AG04450 (cell line): ENCODE measurements at places on chromosomes 7 and 10.

DNA sequence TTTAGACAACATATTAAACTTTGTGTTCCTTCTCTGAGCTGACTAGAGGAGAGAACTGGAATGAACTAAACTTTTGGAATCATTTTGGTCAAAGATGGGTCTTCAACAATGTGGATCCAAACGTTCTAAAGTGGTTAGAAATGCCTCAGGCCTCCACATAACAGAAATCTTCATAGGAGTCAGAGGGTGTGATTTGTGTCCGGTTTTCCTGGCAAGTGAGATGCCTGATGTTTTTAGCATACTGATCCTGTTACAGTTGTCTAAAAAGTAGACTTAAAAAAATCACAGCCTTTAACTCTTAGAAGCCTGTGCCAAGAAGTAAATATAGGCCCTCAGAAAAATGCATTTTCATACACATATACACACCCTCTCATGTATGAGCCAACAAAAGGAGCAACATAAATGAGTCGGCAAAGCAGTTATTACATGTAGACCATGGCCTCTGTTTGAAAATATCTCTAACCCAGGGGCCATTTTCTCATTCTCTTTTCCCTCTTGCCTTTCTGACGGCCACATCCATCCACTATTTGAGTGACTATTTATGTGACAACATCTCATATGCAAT lies 64.5 kb downstream of the ST7 start:
- no peak for DNase-seq

DNA sequence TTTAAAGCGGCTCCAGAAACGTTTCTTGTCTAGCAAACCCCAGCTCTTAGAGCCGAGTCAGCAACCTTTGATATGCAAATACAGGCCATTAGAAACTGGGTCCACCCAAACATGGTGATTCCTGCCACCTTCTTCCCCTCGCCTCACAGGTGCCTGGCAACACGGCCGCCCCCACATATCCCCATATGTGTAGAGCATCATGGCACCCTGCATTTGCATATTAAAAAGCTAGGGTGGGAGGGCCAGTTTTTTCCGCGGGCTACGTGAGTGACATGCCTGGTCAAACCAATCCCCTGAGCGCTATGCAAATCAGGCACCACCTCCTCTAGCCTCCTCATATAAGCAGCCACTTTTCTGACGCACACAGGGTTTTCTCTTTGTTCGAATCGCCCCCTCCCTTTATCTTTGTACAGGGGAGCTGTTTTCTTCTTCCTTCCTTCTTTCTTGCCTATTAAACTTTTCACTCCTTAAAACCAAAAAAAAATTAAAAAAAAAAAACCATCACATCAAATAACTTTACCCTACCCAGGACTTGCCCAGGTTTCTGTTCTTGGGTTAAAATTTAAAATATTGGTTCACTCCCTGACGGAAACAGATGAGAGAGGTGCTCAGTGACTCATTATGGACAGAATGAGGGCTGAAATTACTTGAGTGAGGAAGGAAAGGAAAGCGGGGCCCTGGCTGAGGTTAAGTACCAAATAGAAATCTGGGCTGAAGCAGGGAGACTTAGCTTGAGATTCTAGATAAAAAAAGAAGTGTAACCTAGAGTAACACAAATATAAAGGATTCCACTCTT lies 59.8 kb downstream of the COA1 start:
- DNase-seq: no peak

GRCh38 chr10:116538456-116538855 lies 7.3 kb upstream of the PNLIP start:
- no peak for DNase-seq

- DNase-seq: no peak
Observed at GRCh38 chr7:112262855-112263487, 56.5 kb downstream of the ZNF277 start.

- DNase-seq: no peak
Observed at GRCh38 chr7:4131063-4131462, 551.0 kb upstream of the FOXK1 start.

DNA sequence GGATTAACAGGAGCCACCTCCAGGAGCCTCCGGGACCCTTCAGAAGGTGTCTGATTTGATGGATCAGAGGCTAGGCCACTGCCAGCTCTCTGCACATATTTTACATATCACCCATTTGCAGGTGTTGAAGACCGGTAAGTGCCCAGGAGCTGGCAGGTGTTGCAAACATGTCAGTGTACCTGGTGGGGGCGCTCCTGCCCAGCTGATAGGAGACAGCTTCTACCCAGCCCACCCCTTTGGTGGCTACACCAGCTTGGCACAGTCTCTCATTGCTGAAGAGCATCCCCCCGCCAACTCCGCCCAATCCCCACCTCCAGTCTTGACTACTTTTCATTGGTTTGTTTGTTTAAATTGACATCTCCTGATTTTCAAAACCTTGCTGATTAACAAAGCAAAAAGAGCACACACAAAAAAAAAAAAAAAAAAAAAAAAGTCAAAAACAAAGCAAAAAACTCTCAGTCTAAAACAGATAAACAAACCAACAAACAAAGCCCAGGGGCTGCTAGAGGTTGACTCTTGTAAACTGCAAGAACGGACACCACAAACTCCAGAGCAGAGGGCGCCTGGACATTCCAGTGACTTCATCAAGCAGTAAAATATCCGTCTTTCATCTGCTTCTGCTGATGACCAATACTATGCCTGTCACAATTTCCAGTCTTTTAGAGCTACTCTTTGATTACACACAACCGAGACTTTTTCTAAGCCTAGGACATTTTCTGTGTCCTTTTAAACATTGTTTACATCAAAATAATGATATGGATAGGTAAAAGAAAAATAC lies 275.3 kb downstream of the NRG3 start:
- DNase-seq: no peak

- no peak for DNase-seq
Observed at GRCh38 chr7:98556288-98556687, 60.8 kb upstream of the NPTX2 start.

GRCh38 chr7:124261710-124262109 lies 228.8 kb upstream of the TMEM229A start:
- DNase-seq: no peak

GRCh38 chr10:75972491-75973276 lies 541.3 kb downstream of the LRMDA start:
- peak; percentile 18 for DNase-seq

GRCh38 chr10:46228563-46229071 lies 58.2 kb upstream of the ANTXRL start:
- DNase-seq: peak; percentile 50

- DNase-seq: no peak
Observed at GRCh38 chr10:43145311-43145710, 7.1 kb downstream of the CSGALNACT2 start.

- DNase-seq: no peak
Observed at GRCh38 chr10:132499367-132499685, 38.3 kb upstream of the INPP5A start.

DNA sequence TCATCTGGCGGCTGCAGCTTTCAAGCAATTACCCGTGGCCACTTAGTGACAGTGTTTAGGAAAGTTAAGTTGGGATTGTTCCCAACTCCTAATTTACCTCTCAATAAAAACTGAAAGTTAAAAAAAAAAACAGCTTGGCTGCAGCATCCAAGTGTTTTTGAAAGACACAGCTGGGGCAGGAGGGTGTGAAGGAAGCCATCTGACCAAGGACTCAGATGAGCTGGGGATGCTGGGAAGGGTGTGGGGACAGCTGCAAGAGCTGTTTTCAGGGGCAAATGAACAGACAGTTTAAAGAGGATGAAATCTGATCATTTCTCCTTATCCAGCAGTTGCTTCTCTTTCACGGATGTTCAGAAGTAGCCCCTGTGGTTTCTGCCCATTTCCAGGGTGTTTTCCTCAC lies 129.2 kb upstream of the CDCA7L start:
- DNase-seq: no peak

GRCh38 chr10:113022265-113022664 lies 72.2 kb downstream of the TCF7L2 start:
- no peak for DNase-seq

GRCh38 chr7:47480576-47481538 lies 101.1 kb downstream of the TNS3 start:
- no peak for DNase-seq

GRCh38 chr10:90652519-90652918 lies 205.3 kb downstream of the HTR7 start:
- DNase-seq: no peak

- no peak for DNase-seq
Observed at GRCh38 chr10:100621360-100622205, 85.8 kb downstream of the HIF1AN start.

- DNase-seq: no peak
Observed at GRCh38 chr7:158107806-158108205, 479.8 kb downstream of the PTPRN2 start.

DNA sequence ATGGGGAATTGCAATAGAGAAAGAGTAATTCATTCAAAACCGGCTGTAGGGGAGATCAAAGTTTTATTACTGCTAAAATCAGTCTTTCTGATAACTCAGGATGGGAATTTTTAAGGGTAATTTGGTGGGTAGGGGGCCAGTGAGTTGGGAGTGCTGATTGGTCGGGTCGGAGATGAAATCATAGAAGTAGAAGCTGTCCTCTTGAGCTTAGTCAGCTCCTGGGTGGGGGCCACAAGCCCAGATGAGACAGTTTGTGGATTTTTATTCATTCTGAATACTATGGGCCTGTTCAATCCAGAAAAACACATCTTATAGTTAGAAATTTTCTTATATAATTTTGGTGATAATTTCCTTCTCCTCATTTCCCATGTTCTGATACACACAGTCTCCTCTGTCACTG lies 25.4 kb downstream of the CALD1 start:
- DNase-seq: no peak

GRCh38 chr7:24715171-24715570 lies 42.1 kb downstream of the GSDME start:
- DNase-seq: no peak

DNA sequence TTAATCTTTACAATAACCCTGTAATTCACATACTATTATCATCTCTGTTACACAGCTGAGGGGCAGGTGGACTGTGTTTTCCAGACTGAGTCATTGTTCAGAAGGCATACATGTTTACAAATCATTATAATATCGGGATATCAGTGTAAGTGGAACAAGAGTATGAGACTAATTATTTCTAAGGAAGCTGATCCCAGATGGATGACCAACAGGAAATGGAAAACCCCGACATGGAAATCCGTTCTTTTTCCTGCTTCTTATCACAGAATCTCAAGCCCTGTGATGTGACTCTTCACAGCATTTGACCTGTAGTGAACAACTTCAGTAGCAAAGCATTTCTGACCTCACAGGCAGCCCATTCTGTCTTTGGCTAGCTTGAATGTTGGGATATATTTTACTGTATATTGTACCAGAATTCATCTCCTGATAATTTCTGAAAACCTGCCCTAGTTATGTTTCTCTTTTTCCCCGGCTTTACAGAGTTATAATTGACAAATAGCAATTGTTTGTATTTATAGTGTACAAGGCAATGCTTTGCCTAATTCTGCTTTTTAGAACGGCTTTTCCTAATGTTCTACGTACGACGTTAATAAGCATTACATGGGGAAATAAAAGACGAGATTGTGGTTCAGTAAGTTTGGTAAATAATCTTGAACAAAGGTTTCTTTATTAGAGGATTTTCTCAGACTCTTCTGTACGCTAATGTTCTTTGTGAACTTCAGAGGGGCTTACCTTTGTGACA lies 78.6 kb upstream of the SYPL1 start:
- no peak for DNase-seq

GRCh38 chr7:54811846-54812254 lies 52.8 kb upstream of the SEC61G start:
- DNase-seq: peak; percentile 93

DNA sequence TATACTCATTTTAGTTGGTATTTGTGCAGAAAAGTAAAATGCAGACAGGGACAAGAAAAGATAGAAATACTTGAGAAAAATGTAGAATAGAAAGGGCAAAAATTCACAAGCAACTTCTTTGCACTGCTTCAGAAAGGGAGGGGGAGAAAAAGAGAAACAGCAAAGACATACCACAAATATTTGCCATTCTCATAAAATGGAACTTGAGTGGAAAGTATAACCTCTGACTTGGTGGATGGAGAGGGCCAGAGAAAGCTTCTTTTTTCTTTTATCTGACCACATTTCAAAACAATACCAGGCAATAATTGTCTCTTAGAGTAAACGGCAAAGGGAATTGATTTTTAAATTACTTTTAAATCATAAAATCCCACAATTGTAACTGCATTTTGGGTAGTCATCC lies 35.8 kb upstream of the TRUB1 start:
- no peak for DNase-seq

DNA sequence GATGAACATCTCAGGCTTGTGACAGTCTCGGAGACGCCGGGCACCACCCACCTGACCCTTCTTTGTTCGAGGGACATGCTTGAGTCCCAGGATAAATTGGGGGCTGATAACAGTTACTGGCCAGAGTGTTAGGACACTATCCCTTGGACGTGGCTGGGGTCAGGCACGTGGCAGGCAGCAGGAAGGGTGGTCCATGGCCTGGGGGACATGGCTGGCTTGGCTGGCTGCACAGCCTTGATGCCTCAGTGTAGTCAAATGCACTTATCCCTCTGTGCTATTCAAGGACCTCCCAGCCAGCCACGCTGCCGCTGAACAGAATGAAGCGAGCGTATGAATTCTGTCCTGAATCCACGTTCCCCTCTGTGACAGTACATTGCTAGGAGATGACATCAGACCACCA lies 662.0 kb upstream of the FOXK1 start:
- DNase-seq: no peak

DNA sequence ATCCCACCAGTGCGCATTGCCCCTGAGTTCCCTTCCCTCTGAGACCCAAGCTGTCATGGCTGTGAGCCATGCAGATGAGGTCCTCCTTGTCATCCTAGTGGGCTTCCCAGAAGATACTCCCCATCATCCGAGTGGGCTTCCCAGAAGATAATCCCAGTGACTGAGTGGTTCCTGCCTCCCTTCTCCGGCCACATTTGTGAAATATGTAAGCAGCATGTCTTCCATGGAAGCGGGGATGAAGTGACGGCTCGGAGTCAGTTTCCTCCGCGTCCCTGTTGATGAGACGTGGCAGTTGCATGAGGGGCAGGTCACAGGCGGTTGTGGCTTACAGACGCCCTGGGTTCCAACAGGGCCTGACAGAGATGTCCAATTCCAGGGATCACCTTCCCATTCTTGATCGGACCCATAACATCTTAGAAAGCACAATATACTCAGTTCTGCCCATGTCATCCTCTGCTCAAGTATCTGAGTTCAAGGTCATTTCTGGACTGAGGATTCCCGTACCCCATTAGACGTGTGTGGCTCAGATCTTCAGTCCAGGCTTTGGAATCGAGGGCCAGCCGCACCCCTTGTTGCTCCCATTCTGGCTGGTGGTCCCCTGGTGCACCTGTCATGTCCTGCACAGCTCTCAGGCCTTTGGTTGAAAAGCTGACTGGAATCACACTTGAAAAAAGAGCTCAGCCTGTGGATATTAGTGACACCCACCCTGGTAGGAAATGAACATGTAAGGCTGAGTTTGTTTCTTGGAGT lies 166.9 kb downstream of the PTPRN2 start:
- no peak for DNase-seq

DNA sequence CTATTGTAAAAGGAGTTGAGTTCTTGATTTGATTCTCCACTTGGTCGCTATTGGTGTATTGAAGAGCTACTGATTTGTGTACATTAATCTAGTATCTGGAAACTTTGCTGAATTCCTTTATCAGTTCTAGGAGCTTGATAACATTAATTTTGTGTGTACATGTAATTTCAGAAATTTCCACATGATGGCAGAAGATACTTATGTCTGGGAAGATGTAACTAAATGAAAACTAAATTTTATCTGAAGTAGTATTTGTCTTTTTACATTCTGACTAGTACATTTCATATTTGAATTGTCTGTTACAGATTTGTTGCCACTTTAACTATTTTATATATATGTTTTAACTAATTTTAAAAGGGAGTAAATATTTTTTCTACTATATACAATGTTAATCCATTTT lies 27.6 kb downstream of the SDHAF3 start:
- DNase-seq: no peak
